ENCODE measurements at places on chromosomes 11 and 22.

DNA sequence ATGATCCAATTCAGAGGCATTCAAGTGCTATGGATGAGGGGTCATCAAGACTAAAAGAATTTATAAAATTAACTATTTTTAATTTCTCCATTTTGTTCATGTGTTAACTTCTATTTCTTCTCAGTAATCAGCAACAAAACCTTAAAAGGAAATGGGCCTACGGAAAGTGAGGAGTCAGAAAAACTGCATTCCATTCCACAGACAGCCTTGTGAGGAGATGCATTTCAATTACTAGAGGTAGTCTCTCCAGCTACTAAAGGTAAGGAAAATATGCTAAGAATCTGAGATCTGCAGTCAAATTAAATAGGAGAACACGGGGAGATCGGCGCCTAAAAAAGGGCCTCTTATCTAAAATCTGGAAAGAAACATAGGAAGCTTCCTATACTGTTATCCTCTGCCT, 661.7 kb downstream of the DLG2 start:
- DNase-seq: no peak

DNA sequence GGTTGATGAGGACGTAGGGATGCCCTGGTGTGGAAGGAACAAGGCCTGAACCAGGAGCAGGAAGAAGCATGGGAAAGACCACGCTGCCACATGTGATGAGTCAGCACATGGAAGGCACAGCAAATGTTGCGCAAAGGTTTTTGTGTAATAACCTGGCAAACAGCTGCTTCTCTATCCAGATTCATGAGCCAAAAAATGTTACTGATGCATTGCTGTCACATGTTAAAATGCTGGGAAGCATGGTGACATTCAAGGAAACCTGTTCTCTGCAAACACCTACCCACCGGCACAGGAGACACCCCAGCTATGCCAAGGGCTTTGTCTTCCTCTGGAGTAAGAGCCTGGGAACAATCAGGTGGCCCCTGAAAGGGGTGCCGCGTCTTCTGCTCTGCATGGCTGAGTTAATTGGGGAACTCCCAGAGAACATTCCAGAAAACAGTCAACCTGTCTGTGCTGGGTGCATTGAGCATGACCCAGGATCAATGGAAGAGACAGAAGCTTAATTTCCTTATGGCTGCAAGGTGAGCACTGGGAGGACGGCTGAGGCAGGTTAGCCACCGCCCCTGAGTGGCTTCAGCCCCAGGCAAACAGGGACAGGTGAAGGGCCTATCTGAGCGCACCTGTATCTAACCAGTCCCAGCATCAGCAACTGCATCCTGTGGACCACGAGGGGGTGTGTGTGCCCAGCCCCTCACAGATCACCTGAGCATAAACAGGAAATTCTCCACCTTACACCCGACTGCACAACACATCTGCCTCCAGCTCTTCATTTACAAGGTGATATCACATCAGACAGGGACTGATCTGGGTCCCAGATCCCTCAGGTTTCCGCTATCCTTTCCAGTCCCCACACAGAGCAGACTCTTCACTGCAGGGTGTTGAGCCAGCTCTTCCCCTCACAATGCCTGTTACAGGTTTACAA, 108.4 kb downstream of the GGTLC2 start:
- DNase-seq: no peak

- peak; percentile 5 for DNase-seq
Observed at GRCh38 chr11:66847461-66848232, 4.4 kb downstream of the RCE1 start.

- DNase-seq: no peak
Observed at GRCh38 chr11:16093889-16094653, 262.3 kb downstream of the SOX6 start.

DNA sequence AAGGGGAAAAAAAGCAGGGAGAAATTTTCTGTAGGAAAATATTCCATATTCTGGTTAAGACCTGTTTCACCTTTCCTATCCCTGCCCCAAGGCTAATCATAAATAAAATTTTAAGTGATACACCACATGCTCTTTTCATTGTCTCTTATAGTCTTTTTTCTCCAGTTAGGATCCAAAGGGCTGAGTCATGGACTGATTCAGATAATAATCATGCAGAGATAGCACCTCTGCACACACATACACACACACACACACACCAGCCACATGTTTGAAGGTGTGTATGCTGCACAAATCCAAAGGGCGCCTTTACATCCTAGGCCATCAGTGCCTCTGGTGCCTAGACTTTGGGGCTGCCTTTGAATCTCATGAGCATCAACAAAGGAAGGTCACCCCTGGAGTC, 35.5 kb upstream of the CWF19L2 start:
- DNase-seq: no peak

DNA sequence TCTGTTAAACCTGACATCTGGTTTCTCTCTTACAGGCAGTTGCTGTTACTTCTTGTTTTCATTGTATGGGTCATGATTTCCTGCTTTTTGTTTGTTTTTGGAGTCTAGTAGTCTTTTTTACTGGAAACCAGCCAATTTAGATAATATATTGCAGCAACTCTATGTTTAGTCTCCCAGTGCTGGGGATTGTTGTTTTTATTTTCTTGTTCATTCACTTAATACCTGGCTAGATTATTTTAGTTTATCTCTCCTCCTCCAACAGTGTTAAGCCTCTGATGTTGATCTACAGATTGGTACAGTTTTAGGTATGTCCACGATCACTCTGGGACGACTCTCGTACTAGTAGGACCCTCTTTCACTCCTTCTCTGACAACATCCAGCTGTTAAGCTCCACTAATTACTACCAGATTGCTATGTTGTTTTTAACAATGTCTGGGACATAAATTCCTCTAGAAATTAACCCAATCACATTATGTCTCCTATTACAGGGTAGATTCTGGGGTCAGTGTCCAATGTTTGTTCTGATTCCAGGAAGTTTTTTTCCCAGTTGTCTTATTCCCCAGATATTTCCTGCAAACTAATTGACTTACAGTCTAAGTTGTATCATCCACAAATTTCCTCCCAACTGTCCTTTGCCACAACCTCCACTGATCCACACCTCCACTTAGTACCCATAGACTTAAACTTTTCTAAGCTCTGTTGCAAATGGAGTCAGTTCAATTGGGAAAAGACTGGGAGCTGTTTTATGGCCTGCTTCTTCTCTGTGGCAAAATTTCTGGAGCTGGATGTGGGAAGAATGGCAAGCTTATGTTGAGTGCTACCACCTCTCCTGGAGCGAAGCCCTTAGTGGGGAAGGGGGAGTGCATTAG, 1280.6 kb upstream of the CNTN5 start:
- DNase-seq: no peak

DNA sequence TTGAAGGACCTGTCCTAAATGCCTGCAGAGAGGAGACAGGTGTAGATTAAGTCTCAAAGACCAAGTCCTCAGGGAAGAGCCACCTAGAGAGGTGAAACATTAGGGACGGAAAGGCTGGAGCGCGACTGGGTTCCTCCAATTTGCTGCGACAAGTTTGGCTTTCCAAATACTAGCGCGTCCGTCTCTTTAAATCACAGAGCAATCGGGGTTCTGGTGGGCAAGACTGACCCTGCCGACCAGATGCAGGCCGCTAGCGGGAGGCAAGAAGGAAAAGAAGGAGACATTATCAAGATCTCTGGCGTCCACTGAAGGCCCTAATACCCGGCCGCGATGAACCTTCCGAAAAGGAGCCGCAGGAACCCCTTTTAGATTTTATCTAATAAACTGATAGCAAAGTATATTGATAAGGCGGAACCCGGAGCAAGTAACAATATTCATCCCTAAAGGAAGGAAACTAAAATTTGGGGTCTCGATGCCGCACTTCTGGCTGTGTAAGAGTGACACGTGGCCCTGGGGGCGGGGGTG, 128.2 kb upstream of the C11orf58 start:
- no peak for DNase-seq

GRCh38 chr22:31828739-31829138, 74.9 kb downstream of the DEPDC5 start:
- DNase-seq: no peak

- DNase-seq: no peak
Observed at GRCh38 chr11:18065572-18065971, 19.5 kb upstream of the TPH1 start.

DNA sequence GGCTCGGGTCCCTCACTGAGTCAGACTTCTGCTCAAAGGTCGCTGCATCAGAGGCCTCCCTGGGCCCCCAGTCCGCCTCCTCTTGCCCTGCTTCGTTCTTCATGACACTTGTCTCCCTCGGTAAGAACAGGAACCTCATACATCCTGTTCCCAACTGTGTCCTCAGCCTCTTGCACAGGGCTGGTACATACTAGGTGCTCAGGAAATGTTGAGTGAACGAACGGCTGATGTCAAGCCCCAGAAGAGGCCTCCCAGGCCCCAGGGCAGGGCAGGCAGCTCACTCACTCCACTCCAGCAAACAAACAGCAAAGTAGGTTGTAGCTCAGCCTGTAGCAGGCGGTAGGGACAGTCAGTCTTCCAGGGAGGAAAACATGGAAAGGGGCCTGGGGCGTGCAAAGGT, 17.2 kb downstream of the SYNGR1 start:
- no peak for DNase-seq

- DNase-seq: no peak
Observed at GRCh38 chr11:110763249-110764011, 51.2 kb upstream of the ARHGAP20 start.

DNA sequence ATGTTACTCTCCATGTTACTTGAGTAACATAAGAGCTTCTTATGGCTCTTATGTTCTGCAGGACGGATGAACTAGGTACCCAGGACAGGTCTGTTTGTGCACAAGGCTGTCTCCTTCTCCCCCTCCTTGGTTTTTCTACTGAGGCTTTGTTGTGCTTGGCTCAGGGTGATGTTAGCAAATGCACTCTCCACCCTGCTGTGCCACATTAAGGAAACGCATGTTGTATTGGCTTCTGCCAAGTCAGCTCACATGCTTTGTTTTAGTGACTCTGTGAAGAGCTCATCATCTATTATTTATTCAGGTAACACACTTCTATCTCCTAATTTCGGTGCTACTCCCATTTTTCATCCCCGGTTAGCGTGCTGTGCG, 108.3 kb downstream of the PTPRJ start:
- no peak for DNase-seq

- no peak for DNase-seq
Observed at GRCh38 chr11:57461841-57462489, 1.6 kb downstream of the RTN4RL2 start.
